ENCODE measurements at places on chromosomes 6 and 20.

GRCh38 chr20:44576297-44576696, 6.1 kb upstream of the PKIG start:
- no peak for DNase-seq

DNA sequence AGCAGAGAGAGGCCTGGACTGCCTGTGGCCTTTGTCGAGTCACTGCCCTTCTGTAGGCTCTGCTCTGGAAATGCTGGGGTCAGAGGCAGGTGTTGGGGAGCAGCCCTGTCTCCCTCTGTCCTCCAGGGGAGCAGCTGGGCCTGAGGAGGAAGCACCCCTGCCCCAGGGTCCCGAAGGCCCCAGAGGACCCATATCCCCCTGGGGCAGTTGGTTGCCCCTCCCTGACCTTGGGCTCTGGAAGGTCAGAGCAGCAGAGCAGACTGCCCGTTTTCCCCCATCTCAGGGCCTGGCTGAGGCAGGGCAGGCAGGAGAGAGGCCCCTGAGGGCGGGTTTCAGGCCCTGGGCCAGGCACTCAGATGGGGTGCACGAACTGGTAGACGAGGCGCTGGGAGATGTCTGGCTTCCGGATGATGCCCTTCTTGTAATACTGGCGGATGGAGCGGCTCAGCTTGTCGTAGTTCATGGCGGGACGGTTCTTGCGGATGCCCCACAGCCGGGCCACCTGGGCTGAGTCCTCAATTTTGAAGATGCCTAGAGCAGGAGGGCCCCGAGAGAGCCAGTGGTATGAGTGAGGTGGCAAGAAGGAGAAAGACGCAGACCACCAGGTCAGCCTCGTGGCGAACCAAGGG, 18.1 kb downstream of the SPDEF start:
- DNase-seq, result no peak

- no peak for DNase-seq
Measured at GRCh38 chr20:328975-329695, 3.8 kb downstream of the SOX12 start.

- DNase-seq, result no peak
Measured at GRCh38 chr6:35972471-35973367, 51.7 kb downstream of the SLC26A8 start.

DNA sequence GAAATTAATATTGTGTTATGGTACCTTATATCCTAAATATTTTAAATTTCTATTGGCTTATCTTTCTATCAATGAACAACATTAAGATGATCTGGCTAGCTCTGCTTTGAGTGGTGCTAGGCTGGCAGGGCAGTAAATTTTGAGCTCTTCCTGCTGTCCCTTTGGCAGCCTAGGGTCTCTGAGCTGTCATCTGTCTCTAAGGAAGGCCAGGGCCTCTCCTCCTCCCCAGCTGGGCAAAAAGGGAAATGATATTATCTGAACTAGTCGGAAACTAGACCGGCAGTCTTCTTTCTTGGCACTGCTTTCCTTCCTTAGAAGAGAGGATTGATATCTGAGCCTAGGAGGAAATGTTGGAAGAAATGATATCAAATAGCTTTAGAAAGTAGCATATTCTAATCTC, 176.7 kb upstream of the BTBD3 start:
- DNase-seq, result no peak

GRCh38 chr6:133567636-133568035, 321.3 kb upstream of the TCF21 start:
- DNase-seq, result no peak

GRCh38 chr6:72035486-72035885, 149.1 kb downstream of the RIMS1 start:
- no peak for DNase-seq

DNA sequence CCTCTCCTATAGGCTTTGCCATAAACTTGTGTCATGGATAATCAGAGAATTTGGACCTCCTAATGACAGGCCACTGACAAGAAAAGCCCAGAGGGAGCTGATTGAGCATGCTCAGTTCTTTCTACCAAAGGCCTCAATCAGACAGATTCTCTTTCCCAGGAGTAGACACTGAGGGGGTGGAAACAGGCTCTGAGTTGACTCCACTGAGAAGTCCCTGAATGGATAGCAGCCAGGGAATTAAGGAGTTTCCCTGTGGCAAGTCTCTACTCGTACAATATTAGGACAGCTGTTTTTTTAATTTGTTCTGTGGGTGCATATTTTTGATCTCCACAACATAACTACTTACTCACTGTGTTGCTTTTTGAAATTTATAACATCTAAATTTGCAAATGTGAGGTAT, 63.3 kb downstream of the SLC16A10 start:
- DNase-seq, result no peak

DNA sequence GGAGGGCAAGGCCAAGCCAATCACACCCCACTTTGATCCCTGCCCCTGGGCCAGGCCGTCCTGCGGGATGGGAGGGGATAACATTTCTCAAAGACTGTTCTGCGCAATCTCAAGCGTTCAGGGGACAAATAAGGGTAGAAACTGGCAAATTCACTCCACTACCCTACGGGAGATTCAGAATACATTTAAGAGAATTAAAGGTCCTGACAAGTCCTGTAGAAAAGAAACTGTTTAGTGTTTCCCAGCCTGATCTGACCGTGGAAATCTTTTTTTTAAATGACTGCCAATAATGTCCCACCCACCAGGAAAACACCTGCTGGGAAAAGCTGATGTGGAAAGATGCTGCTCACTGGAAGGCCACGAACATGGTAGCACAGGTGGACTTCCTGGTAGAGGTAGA, 140.6 kb upstream of the RNF24 start:
- no peak for DNase-seq

DNA sequence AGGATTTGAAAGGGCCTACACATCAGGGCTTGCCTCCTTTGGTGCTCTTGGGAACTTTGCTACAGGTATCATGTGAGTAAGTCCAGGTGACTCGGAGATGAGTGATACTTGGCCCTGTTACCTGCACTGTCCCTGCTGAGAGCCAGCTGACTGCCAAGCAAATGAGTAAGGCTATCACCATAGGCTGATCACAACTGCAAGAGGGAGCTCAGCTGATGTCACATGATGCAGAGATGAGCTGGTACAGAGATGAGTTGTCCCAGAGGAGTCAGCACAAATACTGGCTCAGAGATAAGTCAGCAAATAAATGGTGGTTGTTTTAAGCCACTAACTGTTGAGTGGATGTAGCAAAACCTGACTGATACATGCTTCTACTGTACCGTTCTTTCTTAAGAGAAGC, 41.4 kb downstream of the LAMP5 start:
- no peak for DNase-seq

- DNase-seq, result no peak
Measured at GRCh38 chr6:167452338-167453081, 127.6 kb downstream of the TTLL2 start.

- DNase-seq, result no peak
Measured at GRCh38 chr6:44411141-44411540, 23.6 kb downstream of the CDC5L start.

GRCh38 chr6:25488156-25488555, 163.9 kb upstream of the SCGN start:
- no peak for DNase-seq

GRCh38 chr6:64330694-64331307, 695.2 kb downstream of the PHF3 start:
- DNase-seq, result no peak

DNA sequence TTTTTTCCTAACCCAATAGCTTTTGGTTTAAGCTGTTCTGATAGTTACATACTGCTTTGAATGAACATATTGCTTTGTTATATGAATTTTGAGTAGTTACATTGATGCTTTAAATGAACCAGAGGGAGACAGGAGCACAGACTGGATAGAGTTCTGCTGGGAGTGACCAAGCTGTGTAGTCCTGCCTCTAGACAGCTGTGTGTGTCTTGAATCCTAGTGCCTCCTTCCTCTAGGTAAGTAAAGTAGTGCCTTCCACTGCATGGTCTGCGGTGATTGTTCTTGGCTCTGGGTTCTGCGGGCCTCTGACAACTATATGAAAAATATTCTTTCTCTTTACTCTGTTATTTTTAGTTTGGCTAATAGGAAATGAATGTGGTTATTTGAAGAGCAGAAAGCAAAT, 46.0 kb upstream of the ADGRG6 start:
- DNase-seq, result no peak

DNA sequence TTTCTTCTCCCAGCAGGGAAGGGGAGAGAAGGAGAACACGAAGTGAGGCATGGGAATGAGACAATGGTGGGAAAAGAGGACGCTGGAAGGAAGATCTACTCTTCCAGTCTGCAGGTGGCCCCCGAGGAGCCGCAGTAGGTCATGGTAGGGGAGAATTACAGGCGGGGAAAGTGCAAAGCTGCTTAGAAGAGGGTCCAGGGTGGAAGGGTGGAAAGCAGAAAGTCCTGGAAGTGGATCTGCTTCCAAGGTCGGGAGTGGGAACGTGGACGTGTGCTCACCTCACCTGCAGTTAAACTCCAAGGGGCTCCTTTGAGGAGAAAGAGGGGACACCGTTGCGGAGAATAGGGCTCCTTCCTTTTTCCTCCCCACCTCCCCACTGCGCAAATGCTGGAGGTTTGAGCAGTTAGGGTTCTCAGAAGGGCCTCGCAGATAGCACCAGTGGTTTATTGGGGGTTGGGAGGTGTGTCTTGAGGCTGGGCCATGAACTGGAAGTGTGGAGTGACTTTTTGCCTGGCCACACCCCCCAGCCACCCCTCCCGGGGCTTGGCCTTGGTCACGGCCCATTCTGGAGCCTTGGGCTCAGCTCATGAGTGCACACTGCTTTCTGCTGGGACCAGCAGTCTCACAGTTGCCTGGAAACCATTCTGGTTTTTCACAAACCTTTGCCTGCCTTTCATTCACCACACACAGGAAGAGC, 100.4 kb upstream of the MLN start:
- DNase-seq, result no peak

GRCh38 chr6:89048985-89049384, 31.6 kb upstream of the PNRC1 start:
- DNase-seq, result no peak

DNA sequence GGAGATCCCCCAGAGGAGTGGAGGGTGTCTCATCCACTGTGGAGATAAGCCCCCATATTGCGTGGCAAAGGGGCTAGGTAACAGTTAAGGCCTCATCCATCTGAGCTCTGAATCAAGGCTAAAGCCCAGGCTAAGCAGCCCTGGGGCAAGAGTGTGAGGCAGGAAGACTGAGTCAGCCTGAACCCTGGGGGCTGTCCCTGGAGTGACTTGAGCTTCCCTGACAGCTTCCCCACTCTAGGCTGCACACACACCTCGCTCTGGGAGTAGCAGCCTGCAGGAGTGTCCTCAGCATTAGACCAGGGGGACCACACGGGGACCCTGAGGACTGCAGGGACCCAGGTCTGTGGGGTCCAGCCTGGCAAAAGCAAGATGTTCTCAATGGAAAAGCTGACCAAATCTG, 27.9 kb downstream of the UBD start:
- no peak for DNase-seq

DNA sequence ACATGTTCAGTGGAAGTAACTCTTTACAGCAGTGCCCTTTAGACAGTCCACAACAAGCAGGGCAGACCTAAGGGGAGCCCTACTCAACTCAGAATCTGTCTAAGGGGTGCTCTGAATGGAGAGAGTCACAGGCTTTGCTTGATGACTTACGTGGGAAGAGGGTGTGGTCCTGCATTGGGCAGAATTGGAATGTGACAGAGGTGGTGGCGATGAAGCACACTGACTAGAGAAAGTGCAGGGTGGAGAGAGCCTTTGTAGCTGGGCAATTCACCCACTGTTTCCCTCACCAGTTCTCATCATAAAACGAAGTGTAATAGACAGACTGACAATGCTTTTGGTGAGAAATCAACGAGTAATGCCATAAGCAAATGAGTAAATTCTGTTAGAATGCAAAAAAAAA, 11.2 kb downstream of the TP53INP2 start:
- no peak for DNase-seq

GRCh38 chr6:34476921-34477320, 11.0 kb downstream of the PACSIN1 start:
- DNase-seq, result no peak

GRCh38 chr20:52179331-52180179, 12.0 kb downstream of the ZFP64 start:
- DNase-seq, result no peak

DNA sequence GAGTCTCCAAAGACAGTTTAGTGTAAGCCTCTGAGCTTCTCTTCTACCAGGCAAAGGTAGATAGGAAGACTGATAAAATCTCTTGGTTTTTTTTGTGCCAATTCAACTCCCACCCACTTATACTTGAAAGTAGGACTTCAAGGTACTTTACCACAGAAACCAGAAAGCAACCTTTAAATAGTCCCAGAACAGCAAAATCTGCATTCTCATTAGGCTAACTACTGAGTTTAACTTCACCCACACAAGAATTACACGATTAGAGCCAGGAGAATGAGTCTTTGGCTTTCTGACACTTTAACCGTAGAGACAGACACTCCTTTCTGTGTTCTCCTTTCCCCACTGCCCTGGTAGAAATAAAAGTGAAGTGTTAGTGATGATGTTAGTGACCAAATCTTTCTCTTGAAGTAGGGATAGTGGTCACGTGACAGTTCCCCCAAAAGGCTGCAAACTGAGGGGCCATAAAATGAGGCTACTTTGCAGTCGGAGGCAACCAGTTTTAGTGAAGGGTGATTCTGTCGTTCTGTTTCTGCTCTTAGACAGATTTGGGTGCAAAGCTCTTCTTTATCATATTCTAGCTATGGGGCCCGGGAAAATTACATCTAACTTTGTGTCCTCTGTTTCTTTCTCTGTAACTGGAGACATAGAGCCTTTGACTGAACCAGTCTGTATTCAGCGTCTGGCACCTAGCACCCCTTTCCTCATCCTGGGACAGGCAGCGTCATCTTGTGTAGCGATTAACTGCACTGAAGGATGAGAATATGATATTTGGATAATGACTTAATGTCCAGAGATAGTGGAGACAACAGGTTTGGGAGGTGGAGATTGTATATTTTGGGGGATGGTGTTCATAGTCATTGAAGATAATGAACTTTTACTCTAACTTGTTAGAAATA, 206.4 kb upstream of the CITED2 start:
- DNase-seq, result no peak

DNA sequence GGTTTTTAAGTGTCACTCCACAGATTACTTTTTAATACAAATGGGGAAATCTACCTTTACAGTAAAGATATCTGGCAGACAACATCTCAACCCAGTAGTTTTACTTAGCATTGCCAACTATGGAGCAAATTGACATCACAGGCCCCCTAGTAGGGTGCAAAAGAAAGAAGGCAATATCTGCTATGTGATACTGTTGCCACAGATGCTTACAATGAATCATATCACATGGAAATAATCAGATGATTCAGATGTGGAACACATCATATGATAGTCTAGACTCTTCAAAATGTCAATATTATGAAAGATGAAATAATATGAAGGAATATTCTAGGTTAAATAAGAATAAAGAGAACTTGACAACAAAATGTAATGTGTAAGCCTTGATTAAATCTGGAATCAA, 322.5 kb downstream of the BMP2 start:
- no peak for DNase-seq
